ENCODE measurements at places on chromosomes 3 and 15. TPM values are rescaled to one million over a fixed set of nuclear protein-coding genes. Genes with fewer than 3 reads are reported as not detected.

ACAN gene
- polyA plus RNA-seq = not detected

SPINK8 gene
- not detected for polyA plus RNA-seq

FOXL2 gene
- polyA plus RNA-seq = not detected

CCR8 gene
- not detected for polyA plus RNA-seq

GOLGA6L10 gene
- polyA plus RNA-seq = 7.9 TPM

SERPINI2 gene
- 1.7 TPM for polyA plus RNA-seq

ALPK3 gene
- polyA plus RNA-seq = not detected
